SIG-M5 (cell line): ENCODE measurements at places on chromosomes 13 and 19.

- no peak for DNase-seq
These were observed at the start of gene FCER2 for GRCh38 chr19:7701654-7702457. FCER2 (minus strand) TSS chr19:7702131; CDS start chr19:7699760, 2,371 bp downstream.

DNA sequence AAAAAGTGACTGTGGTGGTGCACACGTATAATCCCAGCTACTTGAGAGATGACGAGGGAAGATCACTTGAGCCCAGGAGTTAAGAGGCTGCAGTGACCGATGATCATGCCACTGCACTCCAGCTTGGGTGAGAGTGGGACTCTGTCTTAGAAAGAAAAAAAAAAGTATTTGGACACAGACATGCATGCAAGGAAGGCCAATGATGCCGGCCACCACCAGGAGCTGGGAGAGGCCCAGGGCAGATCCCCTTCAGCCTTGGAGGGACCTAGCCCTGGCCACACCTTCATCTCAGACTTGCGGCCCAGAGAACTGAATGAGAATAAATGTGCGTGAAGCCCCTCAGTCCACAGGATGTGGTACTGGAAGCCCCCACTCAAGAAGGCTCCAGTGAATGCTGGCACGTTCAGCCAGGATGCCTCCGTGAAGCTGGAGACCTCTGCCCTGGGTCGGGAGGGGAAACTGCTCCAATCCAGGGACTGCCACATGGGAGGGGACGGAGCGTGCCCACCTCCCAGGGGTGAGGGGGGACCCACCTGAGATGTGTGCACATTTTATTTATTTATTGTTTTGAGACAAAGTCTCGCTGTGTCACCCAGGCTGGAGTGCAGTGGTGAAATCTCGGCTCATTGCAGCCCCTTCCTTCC is 14.6 kb downstream of the TNFAIP8L1 start:
- no peak for DNase-seq

- no peak for DNase-seq
These were observed 223.9 kb downstream of the LACC1 start for GRCh38 chr13:44103429-44104196.

GRCh38 chr13:113553511-113554332 is 30.8 kb upstream of the TFDP1 start:
- no peak for DNase-seq

DNA sequence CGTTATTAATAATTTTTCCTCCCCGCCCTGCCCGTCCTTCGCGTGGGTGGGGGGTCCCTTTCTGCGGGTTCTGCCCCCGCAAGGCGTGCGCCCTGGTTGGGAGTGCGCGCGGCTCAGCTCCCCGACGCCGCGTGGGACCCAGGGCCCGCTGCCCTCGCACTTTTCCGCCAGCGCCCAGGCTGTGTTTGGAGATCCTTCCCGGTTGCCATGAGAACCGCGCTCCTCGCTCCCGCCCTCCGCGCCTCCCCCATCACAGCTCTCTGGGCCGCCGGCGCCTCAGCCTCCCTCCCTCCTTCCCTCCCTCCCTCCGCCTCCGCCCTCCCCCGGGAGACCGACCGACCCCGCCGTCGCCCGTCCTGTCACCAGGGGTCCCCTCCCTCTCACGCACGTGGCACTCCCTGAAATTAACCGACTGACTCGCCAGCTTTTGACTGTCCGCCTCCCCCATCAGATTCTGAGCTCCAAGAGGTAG is 2.4 kb upstream of the SSBP4 start:
- DNase-seq: no peak

GRCh38 chr19:6847828-6848200 is 39.6 kb upstream of the ADGRE1 start:
- no peak for DNase-seq

GRCh38 chr13:67505376-67505775 is 275.2 kb upstream of the PCDH9 start:
- DNase-seq: no peak

GRCh38 chr13:106753251-106753650 is 185.3 kb upstream of the ARGLU1 start:
- DNase-seq: no peak

- no peak for DNase-seq
These were observed 18.4 kb downstream of the IFT88 start for GRCh38 chr13:20585371-20585770.

GRCh38 chr13:33252135-33252534 is 33.4 kb downstream of the STARD13 start:
- DNase-seq: no peak

GRCh38 chr13:73571376-73571775 is 512.6 kb downstream of the KLF5 start:
- no peak for DNase-seq

- DNase-seq: peak; percentile 34
These were observed 803 bp upstream of the TIMM44 start for GRCh38 chr19:7944177-7944761.

DNA sequence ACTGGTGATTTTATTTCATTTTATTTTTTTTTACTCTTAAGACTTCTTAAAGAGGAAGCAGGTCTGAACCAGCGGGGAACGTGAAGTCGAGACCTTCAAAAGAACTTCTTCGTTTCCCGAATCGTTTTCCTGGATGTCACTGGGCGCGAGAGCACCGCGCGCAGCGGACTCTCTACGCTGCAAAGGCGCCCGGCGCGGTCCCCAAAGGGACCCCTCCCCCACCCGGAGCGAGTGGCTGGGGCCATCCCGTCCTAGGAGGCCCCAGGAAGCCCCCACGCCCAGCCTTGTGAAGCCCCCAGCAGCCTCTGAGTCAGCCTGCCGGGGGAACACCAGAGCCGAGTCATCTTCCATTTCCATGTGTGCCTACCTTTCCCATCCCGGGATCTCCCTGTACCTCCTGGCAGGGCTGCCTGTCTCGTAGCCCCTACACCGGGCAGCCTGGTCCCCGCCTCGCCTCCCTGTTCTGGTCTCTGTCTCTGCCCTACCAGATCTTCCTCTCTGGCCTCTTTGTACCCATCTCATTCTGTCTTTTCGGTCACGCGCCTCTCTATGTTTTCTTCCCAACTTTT is 608 bp downstream of the CD70 start:
- DNase-seq: no peak
